ENCODE measurements at places on chromosomes 16 and 17.

GRCh38 chr16:71945616-71946015 lies 50.3 kb downstream of the IST1 start:
- no peak for DNase-seq

GRCh38 chr16:53235851-53236250 lies 181.1 kb downstream of the CHD9 start:
- no peak for DNase-seq

GRCh38 chr16:83689385-83689831 lies 118.4 kb upstream of the HSBP1 start:
- no peak for DNase-seq

- DNase-seq, result no peak
These were observed 18.1 kb upstream of the RFFL start for GRCh38 chr17:35081638-35082037.

DNA sequence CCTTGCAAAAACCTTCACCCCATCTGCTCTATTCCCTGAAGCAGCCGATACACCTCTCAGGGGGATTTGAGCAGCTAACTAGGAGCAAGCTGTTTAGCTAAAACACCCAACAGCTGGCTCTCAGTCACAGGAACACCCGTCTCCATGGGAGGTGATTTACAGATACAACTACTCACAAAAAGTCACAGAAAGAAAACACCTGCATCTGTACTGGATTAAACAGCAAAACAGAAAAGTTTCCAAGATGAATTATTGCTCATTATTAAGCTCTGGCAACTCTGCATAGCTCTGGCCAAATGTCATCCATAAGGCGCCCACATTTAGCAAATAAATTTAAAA lies 22.3 kb downstream of the GJC1 start:
- DNase-seq, result peak; percentile 95

GRCh38 chr16:85237817-85238216 lies 125.5 kb upstream of the CIBAR2 start:
- DNase-seq, result no peak

DNA sequence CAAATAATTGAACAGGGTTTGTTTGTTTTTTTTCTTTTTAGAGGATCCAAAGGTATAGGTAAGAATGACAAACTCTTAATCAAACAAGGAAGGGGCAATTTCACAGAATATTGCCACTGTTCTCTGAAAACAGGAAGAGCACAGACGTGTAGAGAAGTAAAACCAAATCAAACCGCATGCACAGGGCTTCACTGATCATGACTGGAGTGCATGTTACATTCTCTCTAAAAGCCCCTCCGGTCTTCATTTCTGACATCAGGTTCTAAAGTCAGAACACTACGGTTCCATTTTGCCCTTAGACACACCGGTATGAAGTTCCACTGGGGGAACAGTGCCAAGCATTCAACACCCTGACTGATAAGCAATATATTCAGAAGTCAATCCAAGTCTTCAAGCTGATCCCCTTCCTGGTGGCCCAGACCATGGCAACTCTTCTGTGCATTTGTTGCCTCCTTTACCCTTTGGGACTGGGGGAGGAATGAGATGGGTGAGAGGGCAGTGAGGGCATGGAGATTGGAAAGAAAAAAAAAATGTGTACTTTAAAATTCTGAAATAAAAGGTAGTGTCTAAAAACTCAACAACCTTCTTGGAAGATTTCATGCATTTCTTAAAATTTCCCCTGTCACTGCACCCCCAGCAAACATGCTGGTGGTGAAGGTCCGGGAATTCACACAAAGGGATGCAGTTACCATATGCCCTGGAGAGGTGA lies 1.4 kb downstream of the MMD start:
- no peak for DNase-seq

DNA sequence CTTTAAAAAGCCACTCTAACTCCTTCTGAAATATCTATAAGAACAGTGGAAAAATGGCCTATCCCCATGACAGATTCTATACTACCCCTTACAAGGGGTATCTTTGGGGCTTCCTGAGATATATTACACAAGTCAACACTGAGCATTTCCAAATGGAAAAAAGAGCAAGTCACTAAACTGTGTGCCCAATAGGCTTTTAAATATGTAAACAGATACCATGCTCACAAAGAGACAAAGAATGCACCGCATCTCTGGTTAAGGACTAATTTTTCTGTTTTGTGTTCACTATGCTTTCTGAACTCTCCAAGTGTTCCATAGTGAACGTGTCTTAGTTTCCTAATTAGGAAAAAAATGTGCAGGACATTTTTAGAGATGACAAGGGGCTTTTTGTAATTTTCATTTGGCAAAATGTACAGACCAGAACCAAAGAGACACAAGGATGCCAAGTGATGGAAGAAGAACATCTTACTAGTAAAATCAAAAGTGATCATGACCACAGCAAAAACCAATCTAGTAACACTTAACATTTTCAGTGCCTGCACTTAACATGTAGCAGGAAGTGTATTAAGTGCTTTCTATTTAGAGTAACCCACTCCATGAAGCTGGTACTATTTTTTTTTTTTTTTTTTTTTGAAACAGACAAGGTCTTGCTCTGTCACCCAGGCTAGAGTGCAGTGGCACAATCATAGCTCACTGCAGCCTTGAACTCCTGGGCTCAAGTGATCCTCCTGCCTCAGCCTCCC lies 21.5 kb downstream of the MYH11 start:
- DNase-seq, result no peak

DNA sequence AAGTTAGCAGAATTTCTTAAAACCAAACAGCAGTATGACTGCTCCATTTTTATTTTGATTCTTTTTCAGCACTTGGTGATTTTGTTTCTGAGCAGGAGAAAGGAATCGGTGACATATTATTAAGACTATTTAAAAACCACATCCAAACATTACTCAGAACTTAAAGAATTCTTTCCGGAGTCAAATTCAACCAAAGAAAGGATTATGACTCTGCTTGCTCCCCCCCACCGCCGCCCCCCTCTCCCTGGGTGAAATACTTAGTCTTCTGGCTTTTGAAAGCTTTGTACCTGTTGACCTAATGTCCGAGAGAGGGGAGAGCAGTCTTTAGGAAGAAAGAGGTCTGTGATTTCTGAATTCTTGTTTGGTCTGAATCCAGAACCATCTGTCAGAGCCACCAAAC lies 17.9 kb upstream of the COL1A1 start:
- no peak for DNase-seq

DNA sequence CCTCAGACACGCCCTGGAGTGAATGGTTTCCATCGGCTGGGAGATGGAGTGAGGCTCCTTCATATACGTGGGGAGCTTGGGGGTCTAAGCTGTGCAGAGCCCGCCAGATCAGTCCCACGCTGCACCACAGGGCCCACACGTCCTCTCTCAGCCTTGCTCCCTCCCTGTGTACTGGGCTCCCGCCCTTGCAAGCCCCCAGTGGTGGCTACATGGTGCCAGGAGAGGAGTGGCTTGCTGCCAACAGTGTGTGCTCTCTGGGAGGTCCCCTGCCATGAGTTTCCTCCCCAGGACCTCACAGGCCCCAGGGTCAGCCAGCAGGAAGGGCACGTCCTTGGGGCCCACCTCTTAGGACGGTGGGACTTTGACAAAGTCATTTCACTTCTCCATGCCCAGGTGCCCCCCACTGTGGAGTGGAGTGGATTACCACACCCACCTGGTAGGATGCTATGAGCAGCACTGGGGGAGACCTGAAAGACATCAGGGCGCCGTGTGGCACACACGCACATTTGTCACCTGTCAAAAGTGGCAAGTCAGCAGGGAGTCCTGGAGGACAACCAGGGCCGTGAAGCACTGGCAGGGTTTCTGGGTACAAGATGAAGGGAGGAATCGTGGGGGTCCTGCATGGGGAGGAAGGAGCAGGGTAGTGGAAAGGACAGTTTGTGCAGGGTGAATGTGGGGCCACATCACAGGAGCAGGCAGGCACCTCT lies 13.7 kb downstream of the SLC5A10 start:
- no peak for DNase-seq

- no peak for DNase-seq
These were observed 5.1 kb upstream of the NPTX1 start for GRCh38 chr17:80481284-80482057.

GRCh38 chr16:89723279-89724250 lies 2.2 kb downstream of the ZNF276 start:
- DNase-seq, result no peak

- no peak for DNase-seq
These were observed 122.4 kb upstream of the NLRP1 start for GRCh38 chr17:5706577-5707210.

DNA sequence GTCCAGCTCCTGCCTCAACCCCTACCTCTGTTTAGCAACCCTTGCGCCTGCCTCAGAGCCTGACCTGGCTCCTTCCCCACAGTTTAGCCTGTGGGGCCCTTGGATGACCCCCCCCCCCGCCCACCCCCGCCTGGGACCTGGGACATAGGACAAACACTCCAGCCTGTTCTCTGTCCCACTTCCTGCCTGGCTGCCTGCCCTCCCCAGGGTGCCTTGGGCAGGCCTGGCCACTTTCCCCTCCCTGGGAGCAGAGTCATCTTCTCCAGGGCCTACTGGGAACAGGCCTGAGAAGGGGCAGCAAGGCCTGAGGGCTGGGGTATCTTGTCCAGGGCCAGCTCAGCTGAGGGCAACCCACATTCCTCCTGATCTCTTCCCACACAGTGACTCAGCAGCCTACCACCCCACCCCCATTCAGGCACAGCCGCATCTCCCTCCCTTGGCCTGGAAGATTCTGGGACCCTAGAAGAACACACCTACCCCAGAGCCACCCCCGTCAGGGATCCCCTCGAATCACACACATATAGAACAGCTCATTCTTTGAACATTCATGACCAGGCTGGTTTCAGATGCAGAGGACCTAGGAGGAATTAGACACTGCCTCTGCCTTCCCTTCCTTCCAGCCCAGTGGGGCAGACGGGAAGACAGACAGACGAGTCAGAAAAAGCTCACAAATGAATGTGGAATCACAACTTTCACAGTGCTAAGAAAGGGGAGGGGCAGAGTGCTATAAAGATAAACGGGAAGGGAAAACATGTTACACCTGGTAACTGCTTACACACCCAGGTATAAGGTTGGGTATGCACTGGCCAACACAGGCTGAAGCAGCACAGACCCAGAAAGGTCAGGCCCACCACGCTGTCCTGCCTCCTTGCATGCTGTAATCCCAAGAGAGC lies 6.0 kb downstream of the FHOD1 start:
- DNase-seq, result no peak

DNA sequence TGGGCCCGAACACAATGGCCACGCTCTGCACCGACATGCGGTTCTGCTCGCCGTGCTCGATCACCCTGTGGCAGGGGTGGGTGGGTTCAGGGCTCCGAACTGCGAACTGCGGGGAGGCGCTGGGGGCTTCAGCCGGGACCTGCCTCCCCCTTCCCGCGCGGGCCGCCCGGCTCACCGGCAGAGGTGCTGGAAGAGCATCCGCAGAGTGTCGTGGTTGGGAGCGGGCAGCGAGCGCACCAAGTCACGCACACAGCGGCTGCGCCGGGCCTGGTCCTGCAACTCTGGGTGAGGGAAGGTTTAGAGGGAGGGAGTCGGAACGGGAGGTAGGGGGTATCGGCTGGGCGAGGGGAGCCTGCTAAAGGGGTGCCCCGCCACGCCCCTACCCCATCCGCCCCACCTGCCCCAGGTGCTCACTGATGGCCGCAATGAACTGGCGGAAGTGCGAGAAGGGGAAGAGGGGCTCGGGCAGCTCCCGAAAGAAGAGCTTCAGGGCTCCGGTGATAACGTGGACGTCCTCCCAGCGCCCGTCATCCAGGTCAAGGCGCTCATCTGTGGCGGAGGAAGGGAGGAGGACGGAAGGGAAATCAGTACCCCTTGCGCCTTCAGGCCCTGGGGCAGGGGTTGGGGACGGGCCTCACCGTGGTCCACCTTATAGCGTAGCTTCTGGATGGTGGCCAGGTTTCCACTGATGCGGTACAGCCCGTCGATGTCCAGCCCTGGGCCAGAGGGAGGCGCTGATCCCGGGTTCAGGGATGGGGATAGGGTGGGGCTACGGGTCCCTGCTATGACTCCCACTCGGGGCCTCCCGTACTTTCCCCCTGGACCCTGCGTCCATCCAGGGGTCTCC lies 36.9 kb downstream of the ARHGAP27 start:
- no peak for DNase-seq

DNA sequence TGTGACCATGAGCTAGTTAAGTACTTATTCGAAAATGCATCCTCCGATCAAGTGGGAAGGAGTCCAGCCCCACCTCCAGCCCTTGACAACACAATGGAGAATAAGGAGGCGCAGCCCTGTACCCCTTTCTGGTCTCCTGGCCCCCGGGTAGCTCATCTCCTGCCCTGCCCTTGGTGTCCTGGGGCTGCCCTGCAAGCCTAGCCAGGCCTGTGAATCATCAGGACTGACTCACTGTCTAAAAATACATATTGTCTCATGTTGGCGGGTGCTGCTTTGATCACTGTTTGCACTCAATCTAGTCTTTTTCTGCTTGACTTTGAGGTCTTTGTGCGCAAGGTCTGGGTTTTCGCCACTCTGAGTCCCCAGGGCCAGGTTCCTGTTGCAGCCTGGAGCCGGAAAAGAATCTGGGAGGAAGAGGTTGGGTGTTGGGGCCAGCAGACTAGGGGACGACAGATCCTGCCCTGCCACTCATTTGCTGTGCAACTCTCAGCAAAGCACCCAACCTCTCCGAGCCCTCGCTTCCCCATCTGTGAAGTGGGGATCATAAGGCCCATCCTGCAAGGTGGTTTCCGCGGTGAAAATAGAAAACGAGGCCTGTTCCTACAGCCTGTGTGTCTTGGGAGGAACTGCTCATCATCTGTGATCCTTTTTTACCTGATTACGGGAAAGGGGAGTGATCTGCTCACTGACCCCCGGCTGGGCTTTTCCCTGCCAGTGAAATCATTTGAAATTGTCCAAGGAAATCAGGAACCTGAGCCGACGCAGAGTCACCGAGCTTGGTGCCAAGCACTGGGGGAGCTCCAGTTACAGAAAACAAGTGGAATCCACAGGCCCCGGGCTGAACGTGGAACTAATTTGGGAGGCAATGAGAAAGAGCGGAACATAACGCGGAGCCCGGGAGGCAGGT lies 230.4 kb downstream of the PARN start:
- DNase-seq, result no peak

- DNase-seq, result no peak
These were observed 2.2 kb downstream of the PAQR4 start for GRCh38 chr16:2971134-2971984.

- no peak for DNase-seq
These were observed 2.5 kb upstream of the WFIKKN2 start for GRCh38 chr17:50832864-50833381.

- DNase-seq, result no peak
These were observed 20.8 kb upstream of the TBX2 start for GRCh38 chr17:61378658-61379456.

DNA sequence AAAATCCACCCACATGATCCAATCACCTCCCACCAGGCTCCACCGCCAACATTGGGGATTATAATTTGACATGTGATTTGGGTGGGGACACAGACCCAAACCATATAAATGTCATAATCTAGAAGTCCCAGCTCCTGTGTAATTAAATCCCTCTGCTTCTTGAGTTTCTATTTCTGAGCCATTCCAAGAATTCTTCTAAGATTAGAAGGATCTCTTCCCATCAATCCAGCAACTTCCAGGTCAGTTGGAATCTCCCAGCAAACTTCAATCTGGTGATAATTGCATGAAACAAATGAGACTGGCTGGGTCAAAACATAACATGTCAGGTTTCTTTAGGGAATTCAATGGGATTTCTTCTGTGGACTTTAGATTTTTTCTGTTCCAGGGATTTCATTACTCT lies 127.8 kb upstream of the CDH5 start:
- DNase-seq, result no peak
